ENCODE measurements at places on chromosomes 2 and 18.
A peak's percentile ranks its signal among the peaks of the same experiment; 100 is the strongest.

- DNase-seq: no peak
These were observed 32.1 kb downstream of the CLASP1 start for GRCh38 chr2:121617042-121617599.

DNA sequence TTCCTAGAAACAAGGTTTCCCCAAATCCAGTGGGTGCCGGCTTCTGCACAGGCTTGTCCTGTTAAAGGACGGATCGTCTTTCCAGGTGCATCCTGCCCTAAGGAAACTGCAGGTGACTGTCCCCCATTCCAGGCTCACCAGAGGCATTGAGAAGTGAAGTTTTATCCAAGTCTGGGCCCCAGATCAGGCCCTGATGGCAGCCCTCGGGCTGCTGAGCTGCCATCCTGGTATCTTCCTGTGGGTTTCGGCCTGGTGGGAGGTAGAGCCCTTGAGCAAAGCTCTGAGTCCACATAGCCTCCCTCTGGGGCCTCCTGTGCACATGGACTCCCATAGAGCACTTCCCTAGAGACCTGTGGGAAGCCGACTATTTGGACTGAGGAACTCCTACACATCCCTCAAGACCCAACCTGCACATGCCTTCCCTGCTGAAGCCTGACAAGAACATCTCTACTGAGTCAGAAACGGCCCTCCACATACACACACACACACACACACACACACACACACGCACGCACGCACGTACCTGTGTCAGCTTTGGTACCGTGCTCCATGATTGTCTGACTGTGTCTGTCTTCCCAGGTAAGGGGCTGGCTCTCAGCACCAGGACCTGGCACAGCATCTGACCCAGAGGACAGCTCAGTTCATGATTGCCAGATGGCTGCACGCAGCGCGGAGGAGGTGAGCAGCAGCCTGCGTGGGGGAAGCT lies 16.4 kb downstream of the TNS1 start:
- no peak for DNase-seq

GRCh38 chr2:21404137-21404536 lies 280.4 kb downstream of the TDRD15 start:
- DNase-seq: no peak

- DNase-seq: no peak
These were observed 233.1 kb upstream of the MEX3C start for GRCh38 chr18:51430538-51430937.

GRCh38 chr2:189165656-189166380 lies 13.7 kb downstream of the COL5A2 start:
- no peak for DNase-seq

DNA sequence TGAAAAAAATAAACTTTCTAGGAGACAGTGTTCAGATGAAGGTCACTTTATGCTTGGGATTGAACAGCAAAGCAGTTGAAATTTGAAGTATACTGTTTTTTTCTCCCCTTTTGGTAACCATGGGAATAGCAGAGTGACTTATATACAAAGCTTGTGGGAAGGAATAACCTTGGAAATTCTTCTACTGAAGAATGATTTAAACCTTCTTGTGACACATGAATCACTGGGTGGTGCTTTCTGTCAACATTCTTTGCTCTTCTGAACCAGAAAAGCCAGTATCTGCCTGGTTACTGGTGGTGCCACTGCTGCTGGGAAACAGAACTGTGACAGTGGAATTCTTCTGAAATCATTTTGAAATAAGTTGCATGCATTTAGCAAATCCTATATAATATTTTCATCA lies 39.4 kb upstream of the RND3 start:
- peak; percentile 99 for DNase-seq

DNA sequence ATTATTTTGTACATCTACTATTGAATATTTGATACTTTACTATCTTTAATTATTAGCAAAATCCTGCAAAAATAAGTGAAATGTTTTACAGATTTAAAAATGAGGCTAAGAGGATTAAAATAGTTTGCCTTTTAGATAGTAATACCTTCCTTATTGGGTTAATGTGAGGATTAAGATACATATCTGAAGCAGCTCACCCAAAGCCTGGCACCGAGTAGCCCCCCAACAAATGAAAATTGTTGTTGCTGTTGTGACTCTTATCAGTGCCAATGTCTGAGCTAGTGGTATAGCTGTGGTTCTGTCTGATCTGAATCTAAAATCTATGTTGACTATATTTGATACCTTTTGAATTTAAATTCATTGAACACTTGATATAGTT lies 34.6 kb downstream of the GULP1 start:
- DNase-seq: no peak

DNA sequence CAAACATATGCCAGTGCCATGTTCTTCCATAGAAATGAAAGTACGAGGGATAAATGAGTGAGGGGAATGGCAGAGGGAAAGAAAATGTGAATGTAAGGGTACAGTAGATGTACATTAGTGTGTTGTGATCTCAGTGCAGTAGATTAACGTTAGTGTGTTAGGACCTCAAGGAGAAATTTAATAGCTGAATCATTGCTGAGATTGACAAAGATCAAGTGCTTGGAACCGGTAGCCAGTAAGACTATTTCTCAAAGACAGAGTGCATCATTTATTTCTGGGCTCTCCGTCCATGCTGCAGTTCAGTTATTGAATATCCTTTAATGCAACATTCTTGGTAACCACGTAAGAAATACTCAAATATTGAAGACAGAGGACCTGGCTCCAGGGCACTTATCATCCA lies 246.0 kb downstream of the PTPRM start:
- DNase-seq: no peak

GRCh38 chr2:191018643-191019119 lies 4.7 kb upstream of the STAT1 start:
- DNase-seq: no peak

- peak; percentile 50 for DNase-seq
These were observed 154.5 kb downstream of the SMAD2 start for GRCh38 chr18:47775961-47776360.

GRCh38 chr2:241545523-241546473 lies 12.7 kb upstream of the BOK start:
- DNase-seq: no peak

- DNase-seq: no peak
These were observed 11.6 kb downstream of the CDKL4 start for GRCh38 chr2:39232141-39232540.

DNA sequence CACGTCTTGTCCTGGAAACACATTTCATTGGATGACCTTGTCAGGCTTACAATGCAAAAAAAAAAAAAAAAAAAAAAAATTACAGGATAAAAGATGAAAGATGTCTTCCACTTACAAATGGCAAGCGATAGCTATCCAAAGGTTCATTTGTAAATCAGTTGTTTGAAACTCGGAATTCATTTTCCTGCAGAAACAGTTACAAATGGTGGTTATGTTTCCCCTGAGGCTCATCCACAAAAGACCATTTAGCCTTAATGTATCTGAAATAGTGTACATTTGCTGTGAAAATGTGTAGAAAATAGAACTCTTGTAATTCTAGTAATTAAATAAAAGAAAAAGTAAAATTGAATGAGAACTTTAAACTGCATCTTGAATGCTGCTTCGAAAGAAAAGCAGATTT lies 25.9 kb downstream of the DPP10 start:
- DNase-seq: no peak

DNA sequence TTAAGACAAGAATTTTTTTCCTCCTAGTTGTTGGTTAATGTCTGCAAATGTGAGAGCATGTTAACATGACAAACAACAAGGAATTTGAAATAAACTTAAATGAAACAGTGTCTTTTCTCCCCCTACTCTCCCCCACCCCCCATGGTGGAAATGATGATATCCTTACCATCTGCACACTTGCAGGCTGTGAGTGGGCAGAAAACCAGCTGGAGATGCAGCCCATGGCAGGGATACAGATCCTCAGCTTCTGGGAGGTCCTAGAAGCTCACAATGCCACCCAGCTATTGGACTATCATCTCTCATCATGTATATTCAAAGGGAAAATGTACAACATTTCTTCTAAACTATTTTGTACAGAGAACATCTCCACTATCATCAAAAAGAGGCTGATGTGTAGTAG lies 196.8 kb downstream of the SLC8A1 start:
- no peak for DNase-seq

DNA sequence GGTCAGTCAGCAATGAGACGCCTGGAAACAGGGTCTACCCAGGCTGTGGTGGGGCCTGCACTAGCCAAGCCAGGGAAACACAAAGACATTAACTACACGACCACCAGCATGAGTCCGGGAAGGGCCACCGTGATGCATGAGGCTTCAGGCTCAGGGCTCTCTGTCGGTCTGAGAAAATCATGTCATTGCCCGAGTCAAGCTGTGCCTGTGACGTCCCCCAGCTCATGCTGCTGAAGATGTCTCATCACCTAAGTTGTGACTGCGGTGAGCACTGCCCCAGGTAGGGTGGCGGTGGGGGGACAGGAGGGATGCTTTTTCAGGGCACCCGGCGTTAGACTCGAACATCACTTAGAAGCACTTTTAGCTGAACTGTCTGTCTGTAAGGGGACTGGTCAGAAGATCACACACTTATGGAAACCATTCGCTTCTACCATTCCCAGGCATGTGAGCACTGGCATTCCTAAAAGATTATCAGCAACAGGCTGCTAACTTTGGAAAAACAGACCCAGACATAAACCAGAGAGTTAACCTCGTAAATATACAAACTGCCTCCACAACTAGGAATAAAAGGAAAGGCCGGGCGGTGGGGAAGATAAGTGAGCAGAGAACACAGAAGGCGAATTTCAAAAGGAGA lies 234.5 kb downstream of the HDAC4 start:
- DNase-seq: no peak

DNA sequence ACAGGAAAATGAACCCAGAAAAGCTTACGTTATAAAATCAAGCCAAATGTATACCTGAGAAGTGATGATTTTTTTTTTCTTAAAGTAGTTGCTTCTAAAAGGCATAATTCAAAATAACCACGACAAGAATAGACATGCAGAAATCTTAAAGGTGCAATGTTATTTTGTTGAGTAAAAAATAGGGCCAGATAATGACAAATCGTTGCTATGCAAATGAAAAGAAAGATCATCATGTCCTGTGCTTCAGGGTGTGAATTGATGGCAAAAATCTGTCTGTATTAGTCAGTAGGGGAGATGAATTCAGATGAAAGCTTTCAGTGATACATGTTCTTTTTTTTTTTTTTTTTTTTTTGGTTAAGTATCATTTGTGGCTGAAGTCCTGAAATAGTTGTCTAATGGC lies 24.0 kb downstream of the LYPD6B start:
- no peak for DNase-seq

GRCh38 chr2:17296686-17297085 lies 221.6 kb downstream of the RAD51AP2 start:
- DNase-seq: no peak

DNA sequence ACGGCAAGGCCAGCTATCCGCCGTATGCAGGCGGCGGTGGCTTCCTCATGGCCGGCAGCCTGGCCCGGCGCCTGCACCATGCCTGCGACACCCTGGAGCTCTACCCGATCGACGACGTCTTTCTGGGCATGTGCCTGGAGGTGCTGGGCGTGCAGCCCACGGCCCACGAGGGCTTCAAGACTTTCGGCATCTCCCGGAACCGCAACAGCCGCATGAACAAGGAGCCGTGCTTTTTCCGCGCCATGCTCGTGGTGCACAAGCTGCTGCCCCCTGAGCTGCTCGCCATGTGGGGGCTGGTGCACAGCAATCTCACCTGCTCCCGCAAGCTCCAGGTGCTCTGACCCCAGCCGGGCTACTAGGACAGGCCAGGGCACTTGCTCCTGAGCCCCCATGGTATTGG lies 3.1 kb downstream of the B3GNT7 start:
- DNase-seq: no peak

DNA sequence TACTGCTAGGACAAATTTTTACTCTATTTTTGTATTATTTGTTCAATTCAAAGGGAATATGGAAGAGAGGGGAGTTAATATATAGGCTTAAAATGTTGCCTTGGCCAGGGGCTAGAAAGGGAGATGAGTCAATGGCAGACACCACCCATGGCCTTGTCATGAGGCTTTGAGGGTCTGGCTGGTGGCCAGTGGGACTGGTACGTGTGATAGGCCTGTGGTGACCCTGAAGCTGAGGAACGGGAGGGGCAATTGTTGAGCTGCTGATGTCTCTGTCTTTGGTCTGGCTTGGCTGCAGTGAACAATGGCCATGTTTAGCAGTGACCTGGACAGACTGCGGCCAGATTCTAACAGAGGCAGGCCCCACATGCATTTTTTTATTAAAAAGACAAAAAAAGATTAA lies 18.5 kb downstream of the GKN1 start:
- no peak for DNase-seq

- no peak for DNase-seq
These were observed 13.1 kb upstream of the SLC35F5 start for GRCh38 chr2:113769555-113769954.

DNA sequence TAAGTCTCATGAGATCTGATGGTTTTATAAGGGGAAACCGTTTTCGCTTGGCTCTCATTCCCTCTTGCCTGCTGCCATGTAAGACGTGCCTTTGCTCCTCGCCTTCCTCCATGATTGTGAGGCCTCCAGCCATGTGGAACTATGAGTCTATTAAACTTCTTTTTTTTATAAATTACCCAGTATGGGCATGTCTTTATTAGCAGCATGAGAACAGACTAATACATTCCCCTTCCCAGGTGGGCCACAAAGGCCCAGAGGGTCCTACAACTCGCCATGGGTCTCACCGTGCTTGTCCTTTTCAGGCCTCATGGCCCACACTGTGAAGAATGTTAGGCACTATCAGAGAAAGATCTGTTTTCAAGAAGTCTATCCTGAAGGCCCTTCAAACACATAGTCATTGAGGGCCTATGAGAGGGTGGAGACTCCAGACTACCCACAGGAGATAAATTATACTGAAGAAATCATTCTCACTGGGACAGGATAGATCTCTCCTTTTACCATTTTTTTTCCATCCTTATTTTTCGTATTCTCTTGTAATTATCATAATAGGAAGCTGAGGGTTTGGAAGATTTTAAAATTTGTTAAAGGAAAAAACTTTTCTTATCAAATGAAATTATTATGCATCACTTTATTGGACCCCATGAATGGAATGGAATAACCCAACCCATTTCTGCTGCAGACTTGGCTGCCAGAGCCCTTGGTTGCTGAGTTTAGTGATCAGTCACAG lies 91.0 kb upstream of the MSH2 start:
- no peak for DNase-seq

GRCh38 chr18:62953663-62954062 lies 238.3 kb downstream of the PHLPP1 start:
- DNase-seq: no peak

DNA sequence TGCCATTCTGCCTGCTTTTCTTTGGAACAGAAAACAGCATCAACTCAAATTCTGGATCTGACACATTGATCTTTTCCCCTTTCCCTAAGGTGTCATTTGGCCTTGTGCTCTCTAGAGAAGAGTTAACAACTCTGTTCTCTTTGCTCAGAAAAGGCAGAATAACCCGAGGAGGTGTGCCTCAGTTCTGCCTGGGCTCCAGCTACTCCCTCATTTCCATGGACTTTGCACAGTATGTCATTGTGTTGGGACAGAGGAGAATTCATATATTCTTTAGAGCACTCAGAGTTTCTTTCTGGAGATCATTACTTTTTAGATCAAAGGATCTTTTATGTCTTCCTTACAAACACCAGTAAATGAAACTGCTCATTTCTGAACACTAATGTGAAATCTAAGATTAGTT lies 249.1 kb downstream of the PHLPP1 start:
- DNase-seq: no peak

- DNase-seq: peak; percentile 44
These were observed 1.3 kb downstream of the TAF1B start for GRCh38 chr2:9844576-9844975.
